Fibroblast of skin of scalp (primary cell): ENCODE measurements at places on chromosomes 6 and 20.

DNA sequence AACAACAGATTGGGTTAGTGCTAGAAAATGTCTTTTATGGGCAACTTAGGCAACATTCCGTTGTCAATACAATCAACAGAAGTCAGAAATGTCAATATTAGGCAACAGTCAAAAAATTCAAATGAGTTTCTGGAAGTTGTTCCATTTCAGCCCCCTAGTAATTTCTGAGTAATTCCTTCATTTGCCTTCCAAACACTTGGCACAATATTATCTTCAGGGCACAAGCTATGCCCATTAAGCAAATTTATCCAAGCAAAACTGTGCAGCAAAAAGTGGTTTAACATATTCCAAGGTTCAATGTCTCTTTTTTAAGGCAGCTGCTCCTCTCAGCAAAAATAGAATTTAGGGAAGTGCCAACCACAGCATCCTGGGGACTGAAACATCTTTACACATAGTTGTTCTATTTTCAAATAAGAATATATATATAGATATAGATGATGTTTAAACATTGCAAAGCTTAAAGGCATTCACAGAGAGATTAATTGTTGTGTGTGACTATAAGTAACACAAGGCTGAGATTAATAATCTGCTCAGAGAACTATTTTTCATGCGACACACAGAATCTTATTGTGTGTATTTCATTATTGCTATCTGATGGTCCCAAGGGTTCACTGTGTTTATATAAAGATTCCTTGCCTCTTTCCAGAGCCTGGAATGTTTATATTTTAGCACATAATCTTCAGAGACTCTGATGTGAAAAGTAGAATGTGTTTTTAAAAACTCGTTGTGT is 75.2 kb upstream of the ADTRP start:
- peak; percentile 83 for DNase-seq

DNA sequence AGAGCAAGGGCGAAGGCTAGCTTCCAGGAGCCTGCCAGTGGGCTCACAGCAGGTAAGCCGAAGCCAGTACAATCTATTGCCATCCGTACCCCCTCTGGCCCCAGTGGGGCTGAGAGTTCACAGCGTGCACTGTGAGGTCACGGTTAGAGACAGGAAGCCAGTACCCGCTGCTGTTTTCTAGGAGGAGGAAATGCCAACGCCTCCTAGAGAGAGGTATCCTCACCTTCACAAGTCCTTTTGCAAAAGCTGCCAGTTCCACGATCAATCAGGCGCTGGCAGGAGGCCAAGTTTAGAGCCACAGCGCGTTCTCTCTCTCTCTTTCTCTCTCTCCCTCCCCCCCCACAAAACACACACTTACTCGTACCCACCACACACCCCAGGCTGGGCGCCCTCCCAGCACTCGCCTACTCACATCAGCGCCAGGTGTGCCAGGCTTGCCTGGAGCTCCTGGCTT is 22.5 kb downstream of the COL9A1 start:
- no peak for DNase-seq

GRCh38 chr20:23349338-23350195 is 1.0 kb upstream of the NXT1 start:
- DNase-seq, result no peak

- peak; percentile 87 for DNase-seq
Observed at GRCh38 chr20:37516811-37517750, 4.0 kb upstream of the NNAT start.

DNA sequence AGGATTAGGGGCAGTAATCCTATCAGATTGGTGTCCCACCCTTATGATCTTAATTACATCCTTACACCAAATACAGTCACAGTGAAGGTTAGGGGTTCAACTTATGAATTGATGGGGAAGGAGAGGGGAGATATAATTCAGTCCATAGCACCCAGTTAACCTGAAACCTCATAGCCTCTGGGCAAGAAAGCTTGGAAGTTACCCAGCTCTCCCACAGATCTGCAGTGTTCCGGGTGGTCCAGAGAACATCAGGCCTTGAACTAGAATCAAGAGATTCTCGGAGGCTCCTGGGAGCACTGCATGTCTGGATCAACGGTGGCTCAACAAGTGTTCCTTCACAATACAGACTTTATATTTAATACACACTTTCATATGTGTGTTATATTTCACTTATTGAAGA is 392.6 kb upstream of the MARCKS start:
- DNase-seq, result no peak

DNA sequence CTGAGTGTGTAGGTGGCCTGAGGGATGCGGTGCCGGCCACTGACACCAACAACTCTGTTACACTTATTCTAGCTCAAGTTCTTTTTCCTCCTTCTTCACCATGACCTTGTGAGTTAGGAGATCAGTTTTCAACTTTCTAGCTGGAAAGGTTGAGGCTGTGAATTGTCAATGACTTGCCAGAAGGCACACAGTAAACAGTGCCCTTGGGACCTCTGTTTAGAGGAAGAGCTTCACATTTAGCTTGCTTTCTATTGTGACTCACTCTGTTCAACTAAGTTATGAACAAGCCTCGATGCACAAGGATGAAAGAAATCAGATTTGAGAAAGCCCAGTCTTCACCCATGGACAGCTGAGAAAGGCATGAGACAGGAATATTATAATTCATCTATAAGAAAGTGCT is 455.6 kb downstream of the MAFB start:
- DNase-seq, result peak; percentile 49

DNA sequence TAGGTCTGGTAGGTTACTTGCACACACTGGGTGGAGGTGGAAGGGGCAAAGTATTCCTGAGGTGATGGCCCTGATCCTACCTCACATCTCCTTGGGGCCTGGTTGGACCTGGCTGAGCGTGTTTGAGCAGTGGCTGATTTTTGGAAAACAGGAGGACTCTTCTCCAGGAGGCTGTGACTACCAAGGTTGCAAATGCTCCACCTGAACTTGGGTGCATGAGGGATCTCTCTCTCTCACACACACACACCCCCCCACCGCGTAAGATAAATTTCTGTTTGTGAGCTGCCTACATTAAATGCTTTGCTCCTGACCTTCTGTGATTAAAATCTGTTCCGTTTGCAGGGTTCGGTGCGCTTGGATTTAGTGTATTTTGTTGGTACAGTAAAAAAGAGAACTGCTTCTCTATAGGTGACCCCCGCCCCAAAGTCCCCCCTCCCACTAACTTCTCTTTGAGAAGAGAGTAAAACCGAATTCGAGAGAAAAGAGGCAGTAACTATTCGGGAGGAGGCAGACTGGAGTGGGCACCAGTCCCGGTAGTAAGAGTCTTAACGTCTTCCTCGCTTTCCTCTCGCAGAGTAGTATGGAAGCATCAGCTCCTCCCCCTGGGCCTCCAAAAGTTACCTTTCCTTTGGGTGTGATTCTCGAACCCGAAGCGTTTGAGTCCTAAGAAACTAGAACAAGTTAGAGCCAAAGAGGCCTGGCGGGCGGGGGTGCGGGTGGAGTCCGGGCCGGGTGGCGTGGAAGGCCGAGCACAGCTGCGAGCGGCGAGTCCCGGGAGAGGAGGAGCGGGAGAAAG is 585 bp upstream of the DSE start:
- no peak for DNase-seq

GRCh38 chr6:169933839-169934698 is 182.6 kb downstream of the ERMARD start:
- DNase-seq, result no peak

DNA sequence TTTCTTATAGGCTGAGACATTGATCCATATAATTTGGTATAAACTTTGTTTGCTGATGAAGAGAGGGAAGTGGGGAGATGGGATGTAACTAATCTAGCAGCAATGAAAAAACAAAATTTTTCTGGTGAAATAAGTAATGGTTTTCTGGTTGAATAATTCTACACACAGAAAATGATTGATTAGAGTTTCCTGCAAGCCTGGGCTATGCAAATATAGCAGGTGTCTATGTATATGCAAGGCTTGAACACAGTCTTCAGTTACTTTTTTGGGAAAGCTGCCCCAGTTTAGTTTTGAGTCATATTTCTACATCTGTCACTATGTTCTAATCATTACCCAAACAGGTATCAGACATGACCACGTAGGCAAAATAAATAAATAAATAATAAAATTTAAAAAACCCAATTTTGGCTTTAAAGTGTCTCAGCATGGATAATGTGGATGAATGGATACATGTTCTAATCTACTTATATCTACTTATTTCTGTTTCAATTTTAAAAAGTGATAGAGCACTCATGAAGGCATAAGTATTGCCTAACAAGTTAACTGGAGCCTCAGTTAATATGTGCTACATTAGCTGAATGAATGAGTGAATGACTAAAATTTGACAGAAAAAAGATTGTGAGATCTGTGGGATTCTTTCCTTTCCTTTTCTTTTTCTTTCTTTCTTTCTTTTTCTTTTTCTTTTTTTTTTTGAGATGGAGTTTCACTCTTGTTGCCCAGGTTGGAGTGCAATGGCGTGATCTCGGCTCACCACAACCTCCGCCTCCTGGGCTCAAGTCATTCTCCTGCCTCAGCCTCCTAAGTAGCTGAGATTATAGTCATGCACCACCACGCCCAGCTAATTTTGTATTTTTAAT is 37.2 kb upstream of the TFB1M start:
- no peak for DNase-seq

DNA sequence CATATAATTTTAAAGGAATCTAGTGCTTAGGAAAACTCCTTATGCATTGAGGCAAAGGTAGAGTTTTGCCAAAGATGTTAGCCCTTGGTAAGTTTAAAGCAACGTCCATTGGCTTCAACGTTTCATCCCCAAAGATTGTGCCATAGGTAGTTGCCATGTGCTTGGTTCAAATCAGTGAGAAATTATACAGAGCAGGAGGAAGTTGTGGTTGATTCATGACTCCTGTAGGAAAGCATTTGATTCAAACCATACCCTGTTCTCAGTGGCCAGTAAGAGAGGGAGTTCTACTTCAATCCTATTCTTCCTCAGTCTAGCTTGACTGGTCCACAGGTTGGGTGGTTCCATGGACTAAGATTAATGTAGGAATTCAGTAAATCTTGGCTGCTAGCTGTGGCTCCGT is 535.6 kb downstream of the QKI start:
- peak; percentile 39 for DNase-seq

GRCh38 chr6:125082908-125083683 is 70.5 kb upstream of the TPD52L1 start:
- no peak for DNase-seq
